ENCODE measurements at places on chromosomes 4 and X.

DNA sequence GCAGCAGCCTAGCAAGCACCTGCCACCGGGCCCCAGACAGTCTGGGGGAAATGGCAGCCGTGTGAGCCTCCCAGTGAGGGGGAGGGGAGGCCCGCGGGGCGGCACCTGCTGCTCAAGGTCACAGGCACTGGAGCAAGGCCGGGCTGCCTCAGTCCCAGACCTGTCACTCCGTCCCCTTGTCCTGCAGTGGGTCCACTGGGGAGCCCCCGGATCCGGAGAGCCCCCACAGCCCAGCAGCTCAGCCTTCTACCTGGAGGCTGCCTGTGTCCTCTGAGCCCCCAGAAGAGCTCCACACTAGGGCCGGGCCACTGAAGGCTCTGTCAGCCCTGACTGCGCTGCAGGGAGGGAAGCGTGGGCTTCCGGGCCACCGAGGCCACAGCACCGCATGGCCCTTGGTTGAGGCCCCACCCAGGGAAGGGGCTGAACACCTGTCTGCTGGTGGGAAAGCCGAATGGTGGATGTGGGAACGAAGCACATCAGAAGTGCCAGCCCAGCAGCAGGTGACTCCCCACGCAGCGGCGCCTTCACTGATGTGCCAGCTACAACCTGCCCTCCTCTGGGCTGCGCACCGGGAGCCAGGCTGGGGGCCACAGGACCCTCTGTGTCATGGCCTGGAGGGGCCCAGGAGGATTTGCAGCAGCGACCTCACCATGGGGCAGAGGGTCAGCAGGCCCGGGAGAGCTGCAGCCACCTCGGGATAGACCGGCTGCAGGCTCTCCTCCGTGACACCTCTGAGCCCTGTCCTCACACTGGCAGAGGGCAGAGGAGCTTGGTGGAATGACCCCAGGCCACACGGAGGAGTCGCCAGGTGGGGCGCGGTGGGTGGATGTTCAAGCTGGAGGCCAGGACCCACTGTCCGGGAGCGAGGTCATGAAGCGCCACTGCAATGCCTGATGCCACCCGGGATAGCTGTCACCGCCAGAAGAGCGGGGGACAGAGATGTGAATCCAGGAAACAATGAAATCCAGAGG lies 35.0 kb upstream of the MXD4 start:
- DNase-seq = no peak

DNA sequence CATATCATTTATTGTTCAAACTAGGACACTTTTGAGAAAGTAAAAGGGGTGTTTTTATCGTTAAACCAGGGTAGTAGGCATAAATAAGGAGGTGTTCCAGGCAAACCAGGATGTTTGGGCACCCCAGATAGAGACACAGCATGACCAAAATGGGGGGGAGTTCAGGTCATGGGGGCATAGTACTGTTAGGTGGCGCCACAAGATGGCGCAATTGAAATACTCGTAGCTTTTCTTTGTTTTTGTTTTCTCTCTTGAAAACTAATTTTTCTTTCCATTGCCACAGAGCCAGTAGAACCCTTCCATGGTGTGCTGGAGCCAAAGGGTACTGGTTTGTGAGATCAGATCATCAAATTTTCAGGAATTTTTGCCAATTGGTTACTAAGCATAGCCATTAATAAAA lies 283.4 kb downstream of the BCOR start:
- peak; percentile 29 for DNase-seq

DNA sequence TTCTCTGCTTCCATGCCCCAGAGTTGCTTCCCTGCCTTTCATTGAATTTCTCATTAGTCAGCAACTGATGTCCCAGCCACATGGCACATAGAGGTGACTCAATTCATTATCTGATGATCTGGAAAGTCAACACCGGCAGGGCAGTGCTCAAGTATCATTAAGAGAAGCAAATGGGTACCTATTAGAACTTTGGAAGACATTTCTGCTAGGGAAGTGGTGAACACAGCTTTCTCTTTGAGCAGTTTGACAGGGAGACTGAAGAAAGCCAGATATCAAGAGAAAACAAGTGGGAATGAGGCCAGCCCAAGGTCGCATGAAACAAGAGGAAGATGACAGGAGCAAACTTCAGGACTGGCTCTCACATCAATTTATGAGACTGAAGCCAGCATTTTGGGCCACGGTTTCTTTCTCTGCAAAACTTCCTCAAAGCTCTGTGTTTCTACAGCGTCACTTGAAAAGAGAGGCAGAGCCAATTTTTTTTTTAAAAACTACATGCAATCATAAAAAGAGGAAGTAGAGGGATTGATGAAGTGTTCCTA lies 108.3 kb upstream of the RPS6KA3 start:
- DNase-seq = no peak

GRCh38 chrX:48997455-48997854 lies 4.6 kb downstream of the GRIPAP1 start:
- DNase-seq = no peak

GRCh38 chr4:86106475-86106874 lies 253.4 kb downstream of the MAPK10 start:
- DNase-seq = no peak
